ENCODE measurements at places on chromosomes 1 and 21.

DNA sequence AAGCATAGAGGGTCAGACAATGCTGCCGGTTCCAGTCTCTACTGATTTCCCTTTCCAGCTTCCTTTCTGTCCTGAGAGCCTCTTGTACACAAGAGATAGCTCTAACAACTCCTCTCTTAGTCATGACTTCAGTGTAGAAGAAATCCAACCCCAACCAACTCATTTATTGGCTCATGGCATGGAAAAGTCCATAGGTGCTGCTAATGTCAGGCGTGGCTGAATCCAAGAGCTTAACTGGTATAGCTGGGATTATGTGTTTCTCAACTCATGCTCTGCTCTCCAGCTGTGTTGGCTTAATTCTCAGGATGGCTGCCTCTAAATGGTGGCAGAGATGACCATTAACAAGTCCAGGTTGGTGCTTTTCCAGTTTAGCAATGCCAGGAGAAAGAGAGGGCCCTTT, 12.4 kb upstream of the THRAP3 start:
- DNase-seq = no peak

DNA sequence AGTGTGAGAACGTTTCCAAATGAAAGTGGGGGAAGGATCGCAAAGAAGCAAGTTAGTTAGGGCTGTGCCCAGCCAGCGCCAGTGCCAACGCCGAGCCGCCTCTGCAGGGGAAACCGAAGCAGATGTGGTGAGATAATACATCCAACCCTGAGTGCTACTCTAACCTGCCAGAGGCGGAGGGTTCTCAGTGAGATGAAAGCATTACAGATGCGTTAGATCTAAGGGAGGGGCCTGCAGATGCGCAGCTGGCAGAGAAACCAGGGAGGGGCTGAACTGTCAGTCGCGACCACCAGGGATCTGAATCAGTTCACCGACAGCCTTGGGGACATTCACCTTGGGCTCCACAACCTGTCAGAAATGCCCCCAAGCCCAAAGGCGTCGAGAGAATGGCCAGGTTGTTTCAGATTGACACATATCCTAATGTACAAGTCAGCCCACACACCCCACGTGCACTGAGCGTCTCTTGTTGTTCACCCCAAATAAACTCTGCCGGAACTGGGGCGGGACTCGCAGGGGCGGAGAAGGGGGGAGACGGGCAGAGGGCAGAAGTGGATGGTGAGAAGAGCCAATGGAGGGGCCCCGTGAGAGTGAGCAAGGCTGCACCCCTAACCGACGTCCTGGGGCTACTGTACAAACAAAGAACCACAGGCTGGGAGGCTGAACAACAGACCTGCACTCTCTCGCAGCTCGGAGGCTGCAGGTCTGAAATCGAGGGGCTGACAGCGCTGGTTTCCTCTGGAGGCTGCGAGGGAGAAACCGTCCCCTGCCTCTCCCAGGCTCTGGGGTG, 8.7 kb upstream of the UMODL1 start:
- peak; percentile 47 for DNase-seq

DNA sequence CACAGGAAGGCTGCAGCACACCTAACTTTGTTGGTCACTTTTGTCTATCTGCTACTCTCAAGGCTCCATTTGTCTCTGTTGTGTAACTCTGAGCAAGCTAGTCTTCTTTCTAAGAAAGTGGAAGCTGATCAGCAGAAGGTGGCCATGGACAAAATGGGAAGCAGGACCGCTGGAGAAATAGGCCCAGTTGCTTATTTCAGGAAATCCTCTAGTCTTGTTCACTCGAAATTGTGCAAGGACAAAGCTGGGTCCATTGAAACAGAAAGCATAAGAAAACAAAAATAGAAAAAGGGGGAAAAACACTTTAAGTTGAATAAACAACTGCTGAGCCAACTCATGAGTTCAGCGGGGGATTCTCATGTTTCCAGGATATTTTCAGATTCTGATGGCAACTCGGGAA, 150.1 kb downstream of the PBX1 start:
- no peak for DNase-seq

GRCh38 chr1:25694167-25695007, 77.8 kb downstream of the MAN1C1 start:
- no peak for DNase-seq

DNA sequence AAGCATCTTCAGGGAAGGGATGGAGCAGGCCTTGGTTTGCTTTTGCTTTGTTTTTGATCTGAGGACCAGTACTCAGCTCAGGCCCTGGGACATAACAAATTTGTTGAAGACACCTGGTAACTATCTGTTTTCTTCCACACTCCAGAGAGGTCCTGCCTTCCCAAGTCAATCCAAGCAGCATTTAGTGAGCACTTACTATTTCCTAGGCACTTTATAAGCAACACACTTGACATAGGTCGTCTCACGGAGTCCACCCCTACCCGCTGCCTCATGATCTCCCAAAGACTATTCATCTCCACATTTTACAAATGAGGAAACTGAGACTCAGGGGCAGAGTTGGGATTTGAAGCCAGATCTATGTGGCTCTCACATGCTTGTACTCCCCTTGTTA, 14.4 kb upstream of the EPHA2 start:
- no peak for DNase-seq

GRCh38 chr1:208251911-208252835, 8.0 kb upstream of the PLXNA2 start:
- no peak for DNase-seq

DNA sequence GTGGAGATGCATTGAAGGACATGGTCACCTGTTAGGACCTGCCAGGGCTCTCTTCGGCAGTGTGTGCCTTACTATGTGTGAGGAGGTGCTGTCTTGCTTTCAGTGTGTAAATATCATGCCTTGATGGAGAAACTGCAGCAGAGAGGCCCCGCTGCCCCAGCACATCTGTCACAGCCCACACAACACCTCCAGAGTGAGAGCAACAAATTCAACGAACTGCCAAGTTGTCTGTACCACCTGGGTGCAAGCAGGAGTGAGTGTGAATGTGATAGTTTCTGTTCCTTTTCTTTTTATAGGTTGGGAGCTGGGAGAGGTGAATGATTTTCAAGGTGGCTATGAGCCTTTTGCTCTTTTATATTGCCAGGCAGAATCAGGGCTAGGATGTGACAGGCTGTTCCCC, 114.6 kb upstream of the KIAA0040 start:
- no peak for DNase-seq

DNA sequence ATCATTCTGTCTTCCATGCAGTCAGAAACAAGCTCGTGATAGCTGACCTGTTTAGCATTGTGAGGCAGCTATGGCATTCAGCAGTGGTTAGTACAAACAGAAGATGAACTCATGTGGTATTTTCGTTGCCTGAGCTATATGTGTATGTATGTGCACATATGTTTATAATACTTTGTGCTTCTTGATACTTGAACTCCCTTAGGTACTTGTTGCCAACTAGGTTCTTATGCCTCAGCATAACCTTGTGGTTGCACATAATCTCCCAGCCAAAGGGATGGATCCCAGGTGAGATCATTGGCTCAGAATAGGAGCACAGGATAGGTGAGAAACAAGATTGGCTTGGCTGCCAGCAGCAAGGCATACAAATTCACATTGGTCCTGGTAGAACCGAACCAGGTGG, 86.1 kb downstream of the VPS26C start:
- DNase-seq = no peak

GRCh38 chr1:2975466-2976179, 45.6 kb upstream of the ACTRT2 start:
- no peak for DNase-seq

- DNase-seq = no peak
Observed at GRCh38 chr1:223041481-223041880, 101.6 kb downstream of the TLR5 start.

DNA sequence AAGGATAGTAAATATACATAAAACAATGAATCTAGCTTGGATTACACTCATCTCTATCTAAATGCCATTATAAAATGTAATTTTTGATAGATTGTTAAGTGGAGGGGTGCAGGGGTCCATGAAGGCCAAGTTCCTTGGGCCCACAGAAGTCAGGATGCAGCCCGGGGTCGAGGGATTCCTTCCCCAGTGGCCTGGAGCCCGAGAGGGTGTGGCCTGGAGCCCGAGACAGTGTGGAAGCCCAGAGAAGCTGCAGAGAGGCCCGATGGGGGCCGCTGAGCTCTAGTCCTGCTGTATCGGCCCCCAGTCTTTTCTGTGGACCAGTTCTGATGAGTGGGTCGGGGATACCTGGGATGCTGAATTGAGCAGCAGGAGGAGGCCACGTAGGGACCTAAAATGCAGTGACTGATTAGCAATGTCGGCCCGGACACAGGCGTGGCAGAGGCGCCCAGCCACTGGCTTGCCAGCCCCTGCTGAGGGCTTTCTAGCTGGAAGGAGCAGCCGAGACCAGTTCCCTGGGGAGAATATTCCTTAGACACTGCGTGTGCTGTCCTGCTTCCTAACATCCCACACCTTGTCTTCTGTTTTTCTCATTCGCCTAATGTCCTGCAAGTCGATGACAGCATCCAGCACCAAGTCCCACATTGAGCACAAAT, 38.9 kb downstream of the UMODL1 start:
- no peak for DNase-seq

GRCh38 chr1:32066489-32066873, 6.3 kb upstream of the TMEM39B start:
- no peak for DNase-seq

GRCh38 chr1:238961790-238962189, 424.6 kb upstream of the CHRM3 start:
- DNase-seq = no peak

GRCh38 chr1:50873458-50874187, 86.4 kb downstream of the FAF1 start:
- DNase-seq = peak; percentile 28

- DNase-seq = no peak
Observed at GRCh38 chr1:44033756-44034155, 2.5 kb upstream of the SLC6A9 start.
